K562 (cell line): ENCODE measurements at places on chromosomes 1 and 21. TPM values are rescaled to one million over a fixed set of nuclear protein-coding genes. Genes with fewer than 3 reads are reported as not detected.

- H3K4me3 ChIP-seq, result no peak overlapping the region
- peaks cover 3% of the 10 kb centered on the region; the same call in 2 of the 3 replicates for H3K4me1 ChIP-seq
- peak; percentile 67 for DNase-seq
- no peaks in the 10 kb centered on the region for H3K36me3 ChIP-seq
- H3K27ac ChIP-seq, result no peak overlapping the region
- no peaks in the 10 kb centered on the region for H3K27me3 ChIP-seq
Measured at GRCh38 chr1:93304716-93305138, 41.0 kb upstream of the DR1 start.

- H3K27me3 ChIP-seq, result no peaks in the 10 kb centered on the region
- H3K27ac ChIP-seq, result peak overlapping the region; percentile 99
- peak overlapping the region; percentile 91 for H3K4me3 ChIP-seq
- H3K4me1 ChIP-seq, result peaks cover 47% of the 10 kb centered on the region
Measured at GRCh38 chr1:154962156-154962749, 671 bp upstream of the PYGO2 start.

Gene CDC20
- total RNA-seq, result 212 and 224 TPM in 2 replicates

GRCh38 chr21:28069450-28069923, 923.2 kb downstream of the LTN1 start:
- no peaks in the 10 kb centered on the region for H3K4me1 ChIP-seq
- no peak for DNase-seq
- no peak overlapping the region for H3K4me3 ChIP-seq
- no peak overlapping the region for H3K27ac ChIP-seq

- H3K27me3 ChIP-seq, result no peaks in the 10 kb centered on the region
- DNase-seq, result no peak
- H3K27ac ChIP-seq, result no peak overlapping the region
- no peak overlapping the region for H3K4me3 ChIP-seq
Measured at GRCh38 chr1:27005648-27006496, 6.8 kb downstream of the TENT5B start.

- no peaks in the 10 kb centered on the region for H3K4me1 ChIP-seq
- no peak within 1 kb of the TSS for H3K27ac ChIP-seq
- no peaks in the 10 kb centered on the region for H3K27me3 ChIP-seq
- DNase-seq, result no peak
- H3K4me3 ChIP-seq, result no peak within 1 kb of the TSS
- H3K36me3 ChIP-seq, result no peaks in the 10 kb centered on the region
Measured at GRCh38 chr1:216422821-216423520, at the start of gene USH2A. Gene USH2A (minus strand): TSS chr1:216423448. CDS start chr1:216422336, 1,112 bp downstream.

DNA sequence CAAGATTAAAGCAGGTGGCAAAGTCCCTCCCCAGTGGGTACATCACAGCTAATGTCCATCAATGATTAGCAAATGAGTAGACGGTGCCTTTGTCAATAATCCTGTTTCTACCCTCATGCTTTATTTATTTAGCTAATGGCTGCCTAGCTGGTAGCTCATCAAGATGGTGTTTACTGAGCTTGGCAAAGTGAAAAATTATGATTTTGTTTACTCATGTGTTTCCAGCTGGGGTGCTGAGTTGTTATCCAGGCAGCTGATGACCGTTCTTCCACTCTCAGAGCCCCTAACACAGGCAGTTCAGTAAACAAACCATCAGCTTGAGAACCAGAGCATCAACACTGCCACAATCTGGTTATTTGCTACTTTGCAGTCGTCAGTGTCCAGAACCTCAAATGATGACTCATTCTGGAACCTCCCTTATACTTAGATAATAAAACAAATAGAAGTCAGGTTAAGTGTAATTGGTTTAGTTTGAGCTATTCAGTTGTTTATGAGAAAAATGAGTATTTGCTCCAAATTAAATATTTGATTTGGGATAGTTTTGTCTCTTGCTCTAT, 163.9 kb downstream of the ST6GALNAC5 start:
- no peak overlapping the region for H3K4me3 ChIP-seq
- no peaks in the 10 kb centered on the region for H3K27me3 ChIP-seq
- H3K27ac ChIP-seq, result no peak overlapping the region
- no peak for DNase-seq
- no peaks in the 10 kb centered on the region for H3K4me1 ChIP-seq

DNA sequence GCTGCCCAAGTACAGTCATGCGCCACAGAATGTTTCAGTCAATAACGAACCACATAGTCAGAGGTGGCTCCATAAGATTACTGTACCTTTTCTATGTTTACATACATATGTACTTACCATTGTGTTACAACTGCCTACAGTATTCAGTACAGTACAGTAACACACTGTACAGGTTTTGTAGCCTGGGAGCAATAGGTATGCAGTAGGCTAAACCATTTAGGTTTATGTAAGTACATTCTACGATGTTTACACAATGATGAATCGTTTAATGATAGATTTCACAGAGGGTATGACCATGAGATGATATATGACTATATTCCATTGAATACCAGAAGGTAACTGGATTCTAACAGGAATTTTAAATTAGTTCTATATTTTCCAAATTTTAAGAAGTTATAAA, 10.5 kb downstream of the YY1AP1 start:
- peaks cover 87% of the 10 kb centered on the region for H3K36me3 ChIP-seq
- H3K4me1 ChIP-seq, result no peaks in the 10 kb centered on the region
- no peak for DNase-seq
- H3K4me3 ChIP-seq, result no peak overlapping the region
- H3K27ac ChIP-seq, result no peak overlapping the region
- no peaks in the 10 kb centered on the region for H3K27me3 ChIP-seq

Gene CYP4A11
- total RNA-seq, result 0.42 TPM in 1 of 2 replicates, not detected in the other

DNA sequence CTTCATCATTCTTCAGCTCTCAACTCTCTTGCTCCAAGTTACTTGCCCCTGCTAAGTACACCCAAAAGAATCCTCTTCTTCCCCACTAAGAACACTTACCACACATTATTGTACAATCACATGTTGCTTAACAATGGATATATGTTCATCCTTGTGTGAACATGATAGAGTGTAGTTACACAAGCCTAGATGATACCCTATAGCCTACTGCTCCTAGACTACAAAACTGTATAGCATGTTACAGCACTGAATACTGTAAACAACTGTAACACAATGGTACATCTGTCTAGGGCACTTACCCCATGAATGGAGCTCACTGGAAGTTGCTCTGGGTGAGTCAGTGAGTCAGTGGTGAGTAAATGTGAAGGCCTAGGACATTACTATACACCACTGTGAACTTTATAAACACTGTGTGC, 77.4 kb downstream of the RERE start:
- DNase-seq, result no peak
- H3K27ac ChIP-seq, result no peak overlapping the region
- no peaks in the 10 kb centered on the region for H3K27me3 ChIP-seq
- H3K4me1 ChIP-seq, result no peaks in the 10 kb centered on the region

Gene C1QC
- total RNA-seq, result 0.47 and 0.69 TPM in 2 replicates

Gene GPR52
- 0.98 and 1.1 TPM in 2 replicates for total RNA-seq
